ENCODE measurements at places on chromosomes 5 and 9.

GRCh38 chr9:93155716-93156474 is 21.8 kb upstream of the NINJ1 start:
- DNase-seq = no peak

GRCh38 chr5:119358901-119359603 is 3.2 kb downstream of the TNFAIP8 start:
- DNase-seq = no peak

- DNase-seq = no peak
Measured at GRCh38 chr5:57695179-57695578, 212.6 kb upstream of the ACTBL2 start.

DNA sequence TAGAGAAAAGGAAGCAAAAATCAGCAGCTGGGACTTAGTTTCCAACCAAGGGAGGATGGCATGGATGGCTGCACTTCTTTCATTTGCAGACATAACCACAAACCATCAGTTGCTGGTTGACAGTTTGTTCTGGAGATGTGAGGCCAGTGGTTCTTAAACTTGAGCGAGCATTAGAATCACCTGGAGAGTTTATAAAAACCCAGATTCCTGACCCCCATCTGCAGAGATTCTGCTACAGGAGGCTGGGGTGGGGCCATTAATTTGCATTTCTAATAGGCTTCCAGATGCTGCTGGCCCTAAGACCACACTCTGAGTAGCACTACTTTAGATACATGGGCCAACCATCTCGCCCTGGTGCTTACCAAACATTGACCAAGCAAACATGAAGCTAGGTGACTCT is 60.8 kb downstream of the MARCHF3 start:
- no peak for DNase-seq

DNA sequence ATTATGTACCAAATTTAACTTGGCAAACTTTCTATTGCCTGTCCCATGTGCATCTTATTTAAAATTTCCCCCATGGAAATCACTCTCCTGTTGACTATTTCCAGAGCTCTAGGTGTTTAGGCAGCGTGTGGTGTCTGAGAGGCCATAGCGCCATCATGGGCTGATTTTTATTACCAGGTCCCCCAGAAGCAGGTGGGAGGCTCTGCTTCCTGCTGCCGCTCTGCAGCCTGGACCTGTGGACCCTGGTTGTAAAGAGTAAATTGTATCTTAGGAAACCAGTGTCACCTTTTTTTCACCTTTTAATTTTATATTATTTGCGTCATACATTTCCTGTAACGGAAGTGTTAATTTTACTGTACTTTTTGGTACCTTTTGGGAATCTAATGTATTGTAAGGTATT is 6.4 kb downstream of the HNRNPAB start:
- DNase-seq = no peak

GRCh38 chr5:151015974-151016587 is 4.3 kb upstream of the GPX3 start:
- DNase-seq = no peak

DNA sequence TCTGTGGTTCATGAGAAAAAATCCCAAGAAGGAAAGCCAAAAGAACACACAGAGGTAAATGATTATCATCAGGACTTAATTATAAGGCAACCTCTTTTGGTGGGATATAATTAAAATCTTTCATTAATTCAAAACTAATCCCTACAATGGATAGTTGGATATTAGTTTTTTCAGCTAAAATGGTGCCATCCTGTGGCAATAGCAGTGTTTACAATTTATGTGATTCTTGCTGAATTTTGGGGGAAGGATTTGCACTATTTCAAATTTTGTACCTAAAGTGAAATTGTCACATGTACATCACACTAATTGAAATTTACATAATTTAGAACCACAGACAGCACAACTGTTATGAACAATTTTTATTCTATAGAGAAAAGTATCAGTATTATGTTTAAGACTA is 67.0 kb downstream of the CAST start:
- no peak for DNase-seq

DNA sequence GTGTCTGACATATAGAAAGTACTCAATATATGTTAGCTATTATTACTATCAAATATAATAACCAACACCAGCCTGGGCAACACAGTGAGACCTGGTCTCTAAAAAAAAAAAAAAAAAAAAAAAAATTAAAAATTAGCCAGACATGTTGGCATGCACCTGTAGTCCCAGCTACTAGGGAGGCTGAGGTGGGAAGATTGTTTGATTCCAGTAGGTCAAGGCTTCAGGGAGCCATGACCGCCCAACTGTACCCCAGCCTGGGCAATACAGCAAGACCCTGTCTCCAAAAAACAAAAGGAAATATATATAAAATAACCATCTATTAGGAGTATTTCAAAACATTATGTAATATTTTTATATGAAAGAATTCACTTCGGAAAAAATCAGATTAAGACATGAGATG is 40.6 kb downstream of the CLINT1 start:
- DNase-seq = no peak

- no peak for DNase-seq
Measured at GRCh38 chr9:111008158-111009075, 29.9 kb downstream of the LPAR1 start.

All from stimulated activated CD4-positive, alpha-beta T cell treated with anti-CD3 and anti-CD28 coated beads, Interleukin-15, amount 100 ng/mL, for 1 hour (primary cell).